SK-N-MC (cell line): ENCODE measurements at places on chromosomes 12 and 14.
A peak's percentile ranks its signal among the peaks of the same experiment; 100 is the strongest.

DNA sequence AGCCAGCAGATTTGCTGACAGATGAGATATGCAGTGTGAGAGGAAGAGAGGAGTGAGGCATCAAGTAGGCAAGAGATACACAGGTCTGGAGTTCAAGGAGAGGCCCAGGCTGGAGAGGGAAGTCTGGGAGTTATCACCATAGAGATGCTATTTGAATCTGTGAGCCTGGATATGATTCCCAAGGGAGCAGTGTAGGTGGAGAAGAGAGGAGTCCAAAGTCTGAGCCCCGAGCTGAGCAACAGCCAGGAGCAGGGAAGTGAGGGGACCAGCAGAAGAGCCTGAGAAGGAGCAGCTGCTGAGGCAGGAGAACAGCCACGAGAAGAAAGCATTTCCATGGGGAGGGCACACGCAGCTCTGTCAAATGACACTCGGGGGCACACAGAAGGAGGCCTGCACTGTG is 20.2 kb upstream of the NXPH4 start:
- DNase-seq, result no peak

- DNase-seq, result no peak
Measured at GRCh38 chr12:128339126-128339520, 72.2 kb downstream of the TMEM132C start.

- no peak for DNase-seq
Measured at GRCh38 chr12:14701809-14702568, 5.6 kb upstream of the GUCY2C start.

DNA sequence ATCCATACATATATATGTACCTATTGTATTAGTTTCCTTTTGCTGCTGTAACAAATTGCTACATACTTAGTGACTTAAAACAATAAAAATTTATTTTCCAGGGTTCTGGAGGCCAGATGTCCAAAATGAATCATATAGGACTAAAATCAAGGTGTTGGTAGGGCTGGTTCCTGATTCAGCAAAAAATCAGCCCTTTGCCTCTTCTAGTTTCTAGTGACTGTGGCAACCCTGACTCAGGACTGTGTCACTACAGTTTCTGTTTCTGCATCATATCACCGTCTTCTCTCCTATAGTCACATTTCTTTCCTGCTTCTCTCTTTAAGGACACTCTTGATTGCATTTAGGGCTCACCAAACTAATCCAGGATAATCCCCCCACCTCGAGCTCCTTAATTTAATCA is 386.3 kb upstream of the TBX3 start:
- DNase-seq, result no peak

DNA sequence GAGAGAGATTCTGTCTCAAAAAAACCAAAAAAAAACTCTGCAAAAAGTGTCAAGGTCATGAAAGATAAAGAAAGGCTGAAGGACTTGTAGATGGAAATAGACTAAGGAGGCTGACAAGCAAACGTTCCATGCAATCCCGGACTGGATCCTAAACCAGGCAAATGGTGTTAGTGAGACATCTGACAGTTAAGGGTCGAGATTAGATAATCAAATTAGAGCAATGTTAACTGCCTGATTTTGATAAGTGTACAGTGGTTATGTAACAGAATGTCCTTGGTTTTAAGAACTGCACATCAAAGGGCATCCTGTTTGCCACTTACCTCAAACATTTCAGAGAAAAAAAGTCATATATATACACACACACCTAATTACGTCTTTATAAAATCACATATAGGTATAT is 3.5 kb upstream of the RAN start:
- no peak for DNase-seq

DNA sequence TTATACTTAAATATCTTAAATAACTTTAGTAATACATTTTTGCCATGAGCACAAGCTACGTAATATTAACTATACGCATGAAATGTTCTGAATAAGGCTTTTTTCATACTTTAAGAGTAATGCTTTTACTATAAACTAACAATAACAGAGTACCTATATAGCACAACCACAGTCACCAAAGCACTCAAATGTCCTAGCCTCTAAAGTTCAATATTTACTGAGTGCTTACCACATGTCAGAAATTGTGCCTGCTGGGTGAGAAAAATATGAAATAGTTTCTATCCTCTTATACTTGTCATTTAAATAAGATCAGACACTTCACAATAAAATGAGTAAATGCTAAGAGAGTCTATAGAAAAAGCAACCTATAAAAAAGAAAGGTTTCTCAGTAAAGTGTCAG is 83.1 kb downstream of the SH2B3 start:
- no peak for DNase-seq

GRCh38 chr14:34012369-34012768 is 61.5 kb upstream of the EGLN3 start:
- DNase-seq, result no peak

DNA sequence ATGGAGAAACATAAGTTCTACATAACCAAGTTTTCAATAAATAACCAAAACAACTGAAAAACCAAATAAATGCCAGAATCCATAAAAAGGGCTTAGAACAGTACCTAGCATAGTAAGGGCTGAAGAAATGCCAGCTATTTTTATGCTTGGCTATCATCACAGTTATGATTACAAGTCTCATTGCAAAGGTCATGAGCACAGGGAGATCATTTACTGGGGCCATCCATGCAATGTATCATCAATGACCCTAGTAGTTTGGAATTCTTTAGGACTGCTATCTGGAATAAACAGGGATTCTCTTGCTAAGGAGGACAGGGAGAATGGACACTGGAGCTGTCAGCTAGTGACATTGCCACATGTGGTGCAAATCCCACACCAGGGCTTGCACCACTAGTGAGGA is 92.5 kb upstream of the NAP1L1 start:
- no peak for DNase-seq

DNA sequence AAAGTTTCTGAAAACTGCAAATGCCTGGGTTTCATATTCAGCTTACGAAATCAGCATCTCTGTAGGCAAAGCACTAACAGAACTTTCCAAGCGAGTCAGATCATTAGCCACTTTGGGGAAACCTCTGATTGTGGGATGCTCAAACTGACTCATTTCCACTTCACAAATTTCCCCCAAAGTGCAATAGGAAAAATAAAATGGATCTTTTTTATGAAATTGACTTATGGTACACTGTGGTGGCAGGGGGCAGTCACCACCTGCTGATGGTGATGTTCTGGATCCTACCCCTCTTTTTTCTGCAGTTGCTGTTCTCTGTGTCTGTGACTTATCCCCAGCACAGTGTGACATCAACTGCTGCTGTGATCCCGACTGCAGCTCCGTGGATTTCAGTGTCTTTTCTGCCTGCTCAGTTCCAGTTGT is 5.6 kb downstream of the TCTN1 start:
- no peak for DNase-seq

DNA sequence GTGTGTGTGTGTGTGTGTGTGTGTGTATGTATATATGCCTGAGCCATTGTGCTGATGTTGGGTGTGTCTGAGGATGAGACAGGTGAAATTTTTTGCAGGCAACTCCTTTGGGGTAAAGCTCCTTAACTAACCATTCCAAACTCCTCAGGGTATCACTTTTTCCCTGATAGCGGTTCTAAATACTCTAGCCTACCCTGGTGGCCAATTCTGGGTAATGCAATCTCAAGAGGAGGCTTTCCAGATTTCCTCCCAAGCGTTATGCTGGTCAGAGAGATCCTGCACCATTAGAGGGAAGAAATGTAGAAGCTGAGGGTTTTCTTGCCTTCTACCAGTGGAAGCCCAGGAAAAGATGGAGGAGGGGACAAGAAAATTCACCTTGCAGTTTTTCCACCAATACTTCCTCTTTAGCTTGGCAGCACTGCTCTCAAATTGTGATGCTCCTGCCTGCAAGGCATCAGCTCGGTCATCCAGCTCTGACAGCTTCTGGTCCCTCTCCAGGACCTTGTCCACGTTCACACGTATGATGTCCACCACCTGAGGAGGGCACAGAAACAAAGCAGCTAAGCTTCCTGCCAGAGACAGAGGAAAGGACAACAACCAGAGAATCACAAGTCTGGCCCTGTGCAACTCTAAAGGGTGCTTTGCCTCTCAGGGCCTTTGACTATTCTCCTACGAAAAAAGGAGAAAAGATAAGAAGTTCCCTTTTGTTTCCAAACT is 4.9 kb downstream of the VAMP1 start:
- peak; percentile 20 for DNase-seq

GRCh38 chr14:64788706-64789105 is 84.5 kb downstream of the PLEKHG3 start:
- DNase-seq, result no peak

DNA sequence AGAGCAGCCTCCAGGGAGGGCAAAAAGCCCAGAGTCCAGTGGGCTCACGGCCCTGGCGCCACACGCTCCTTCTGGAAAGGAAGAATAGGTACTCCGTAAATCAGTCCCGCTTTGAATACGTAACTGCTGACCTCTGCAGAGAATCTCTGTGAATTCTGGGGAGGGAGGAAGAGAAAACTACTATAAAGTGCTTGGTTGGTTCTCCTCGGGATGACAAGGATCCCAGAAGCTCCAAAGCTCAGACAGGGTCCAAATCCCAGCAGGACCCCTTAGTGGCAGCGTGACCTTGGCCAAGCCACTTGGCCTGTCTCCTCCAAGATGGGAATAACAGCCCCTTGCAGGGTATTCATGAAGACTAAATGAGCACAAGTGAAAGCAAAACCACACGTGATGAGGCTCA is 31.7 kb downstream of the ANO2 start:
- DNase-seq, result no peak

DNA sequence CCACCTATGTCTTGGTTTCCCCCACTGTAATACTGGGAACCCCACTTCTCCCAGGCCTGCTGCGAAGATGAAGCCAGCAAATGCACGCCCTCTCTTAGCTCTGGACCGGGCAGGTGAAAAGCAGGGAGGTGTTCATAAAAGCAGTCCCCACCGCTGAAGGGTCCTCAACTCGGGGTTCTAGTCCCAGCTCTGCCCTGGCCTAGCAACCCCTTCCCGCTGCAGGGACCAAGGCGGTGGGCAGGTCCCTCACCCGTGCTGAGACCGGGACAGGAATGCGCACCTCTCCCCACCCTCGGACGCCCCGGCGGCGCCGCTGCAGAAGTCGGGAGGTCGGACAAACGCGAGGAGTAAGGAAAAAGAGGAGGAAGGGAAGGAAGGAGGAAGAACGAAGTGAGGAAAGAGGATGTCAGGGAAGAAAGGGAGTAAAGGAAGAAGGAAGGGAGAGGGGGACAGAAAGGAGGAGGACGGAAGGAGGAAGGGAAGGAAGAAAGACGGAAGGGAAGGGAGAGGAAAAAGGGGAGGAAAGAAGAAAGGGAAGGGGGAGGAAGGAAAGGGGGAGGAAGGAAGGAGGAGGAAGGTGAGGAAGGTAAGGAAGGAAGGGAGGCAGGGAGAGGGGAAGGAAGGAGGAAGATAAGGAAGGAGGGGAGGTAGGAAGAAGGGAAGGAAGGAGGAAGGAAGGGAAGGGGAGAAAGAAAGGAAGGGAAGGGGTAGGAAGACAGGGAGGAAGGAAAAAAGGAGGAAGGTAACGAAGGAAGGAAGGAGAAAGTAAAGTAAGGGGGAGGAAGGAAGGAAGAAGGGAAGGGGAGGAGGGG is 701 bp downstream of the SPRING1 start:
- DNase-seq, result no peak

DNA sequence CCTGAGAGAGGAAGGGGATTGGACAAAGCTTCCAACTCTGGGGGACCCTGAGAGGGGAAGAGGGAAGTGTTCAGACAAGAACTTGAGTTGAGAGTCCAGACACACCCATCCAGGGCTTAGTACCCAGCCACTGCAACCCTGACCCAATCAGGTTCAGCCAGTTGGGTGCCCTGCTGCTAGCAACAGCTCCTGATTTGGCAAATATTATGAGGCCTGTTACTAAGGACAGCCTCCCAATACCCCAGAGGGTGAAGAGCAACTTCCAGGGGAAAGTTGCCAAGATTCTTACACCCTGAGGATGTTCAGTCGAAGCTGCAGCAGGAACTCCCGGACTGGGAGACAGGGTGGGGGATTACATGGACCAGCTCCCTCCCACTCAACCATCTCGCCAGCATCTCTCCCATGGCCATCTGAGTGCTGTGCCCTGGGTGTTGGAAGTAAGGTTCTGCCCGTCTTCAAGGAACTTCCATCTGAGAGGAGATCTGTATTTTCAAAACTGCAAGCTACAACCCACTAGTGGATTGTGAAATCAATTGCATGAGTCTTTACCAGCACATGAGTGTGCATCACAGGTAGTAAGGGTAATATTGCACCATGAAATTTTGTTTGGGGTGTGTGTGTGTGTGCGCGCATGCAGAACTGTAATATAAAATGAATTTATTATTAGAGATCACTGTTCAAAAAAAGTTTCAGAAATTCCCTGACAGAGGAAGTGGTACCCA is 11.5 kb upstream of the KRT78 start:
- no peak for DNase-seq

GRCh38 chr12:123363740-123364531 is 711 bp downstream of the SBNO1 start:
- no peak for DNase-seq

GRCh38 chr14:90610346-90611040 is 205.7 kb downstream of the TTC7B start:
- no peak for DNase-seq

- no peak for DNase-seq
Measured at GRCh38 chr12:82756303-82756702, 69.6 kb downstream of the TMTC2 start.

DNA sequence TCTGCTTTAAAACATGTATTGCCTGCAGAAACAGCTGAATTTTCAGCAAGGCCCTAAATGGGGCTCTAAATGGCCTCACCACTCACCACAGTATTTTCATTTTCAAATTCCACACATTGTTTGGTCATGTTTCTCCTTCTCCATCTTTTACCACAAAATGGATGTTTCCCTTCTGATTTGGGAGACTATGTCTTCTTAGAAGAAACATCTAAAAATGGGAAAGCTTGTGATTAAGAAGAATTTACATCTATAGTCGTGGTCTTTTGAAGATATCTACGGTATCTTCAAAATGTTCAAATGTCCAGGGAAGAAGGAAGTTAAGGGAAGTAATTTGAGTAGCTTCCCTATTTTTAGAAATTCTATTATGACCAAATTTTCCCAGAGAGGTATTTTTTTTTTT is 20.7 kb upstream of the TUBA1C start:
- no peak for DNase-seq

DNA sequence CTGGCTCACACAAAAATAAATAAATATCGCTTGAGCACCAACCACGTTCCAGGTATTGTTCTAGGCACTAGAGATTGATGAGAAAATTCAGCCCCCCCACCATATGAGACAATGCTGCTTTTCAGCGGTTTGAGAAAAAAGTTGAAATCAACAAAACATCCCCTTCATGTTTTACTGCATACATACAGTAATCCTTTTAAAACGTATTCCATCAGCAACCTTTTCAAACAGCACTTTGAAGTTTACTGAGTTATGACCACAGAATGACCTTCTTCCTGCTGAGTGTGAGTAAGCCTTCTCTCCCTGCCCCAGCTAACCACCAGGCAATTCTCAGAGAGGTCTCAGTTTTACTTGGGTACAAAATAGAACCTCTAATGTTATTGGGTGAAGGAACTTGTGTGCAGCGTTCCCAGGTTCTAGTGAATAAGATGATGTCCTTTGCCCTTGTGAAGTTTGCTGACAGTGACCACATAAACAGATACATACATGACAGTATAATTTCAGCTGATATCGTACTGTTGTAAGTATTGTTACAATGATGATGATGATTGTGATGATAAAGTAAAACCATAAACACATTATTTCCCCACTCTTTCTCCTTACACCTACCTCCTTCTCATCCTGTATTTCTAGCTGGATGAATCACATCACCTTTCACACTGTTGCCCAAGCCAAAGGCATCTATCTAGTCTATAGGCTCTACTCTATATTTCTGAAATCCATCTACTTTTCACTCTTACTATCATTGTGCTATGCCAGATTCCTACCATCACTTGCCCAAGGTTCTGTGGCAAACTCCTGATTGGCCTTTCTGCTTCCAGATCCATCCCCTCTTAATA is 124.4 kb upstream of the KRR1 start:
- no peak for DNase-seq
